Stromal cell of bone marrow (primary cell): ENCODE measurements at places on chromosomes 7 and 10.

DNA sequence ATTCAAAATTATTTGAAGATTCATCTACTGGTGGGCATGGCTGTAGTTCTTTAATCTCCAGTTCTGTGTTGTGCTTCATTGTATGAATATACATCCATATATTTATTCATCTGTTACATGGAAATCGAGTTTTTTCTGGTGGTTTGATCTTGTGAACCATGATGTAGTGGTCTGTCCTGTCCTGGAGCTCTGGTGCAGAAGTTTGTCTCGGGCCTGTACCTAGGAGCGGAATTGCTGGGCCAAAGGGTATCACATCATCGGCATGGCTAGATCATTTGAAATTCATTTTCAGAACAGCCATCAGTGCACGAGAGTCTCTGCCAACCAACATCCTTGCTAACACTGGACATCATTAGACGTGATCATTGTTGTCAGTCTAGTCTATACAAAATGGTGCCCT, 107.0 kb downstream of the ELFN1 start:
- no peak for DNase-seq

GRCh38 chr7:29030781-29031275, 72.7 kb upstream of the TRIL start:
- no peak for DNase-seq

- no peak for DNase-seq
Observed at GRCh38 chr7:100588438-100588837, 2.3 kb downstream of the FBXO24 start.

DNA sequence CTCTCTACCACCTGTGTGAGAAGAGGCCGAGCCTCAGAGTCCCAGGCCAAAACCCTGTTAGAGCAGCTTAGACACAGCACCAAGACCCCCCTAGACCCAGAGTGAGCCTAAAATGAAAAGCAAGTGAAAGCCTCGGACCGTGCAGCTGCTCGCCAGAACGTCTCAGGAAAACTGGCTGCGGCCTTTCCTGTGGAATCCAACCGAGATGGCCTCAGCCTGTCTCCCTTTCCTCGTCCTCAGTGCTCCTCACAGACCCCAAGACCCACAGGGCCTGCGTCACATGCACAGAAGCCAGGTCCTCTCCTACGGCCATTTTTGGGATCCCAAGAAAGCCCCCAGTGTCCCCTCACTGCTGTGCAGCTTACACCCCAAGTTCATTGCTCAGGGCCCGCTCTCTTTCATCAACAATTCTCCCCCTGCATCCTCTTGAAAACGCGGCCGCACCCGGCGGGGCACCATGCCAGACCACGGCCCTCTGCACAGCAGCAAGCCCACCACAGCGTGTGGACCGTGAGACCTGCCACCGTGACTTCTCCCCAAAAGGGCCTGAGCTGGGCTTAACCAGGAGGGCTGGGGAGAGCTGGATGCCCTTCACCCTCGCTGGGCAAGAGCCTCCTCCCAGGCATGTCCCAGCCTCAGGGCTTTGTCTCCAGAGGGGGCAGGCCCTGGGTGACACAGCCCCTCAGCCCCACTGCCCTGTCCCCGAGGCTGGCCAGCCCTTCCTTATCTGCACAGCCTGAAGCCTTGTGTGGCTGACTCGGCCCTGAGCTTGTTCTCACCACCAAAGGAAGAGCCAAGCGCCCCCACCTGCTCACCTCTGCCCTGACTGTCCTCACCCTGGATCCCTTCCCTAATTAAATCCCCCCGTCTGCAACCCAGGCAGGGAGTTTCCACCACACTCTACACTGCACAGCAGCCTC, 142.9 kb downstream of the PTPRN2 start:
- DNase-seq = no peak

DNA sequence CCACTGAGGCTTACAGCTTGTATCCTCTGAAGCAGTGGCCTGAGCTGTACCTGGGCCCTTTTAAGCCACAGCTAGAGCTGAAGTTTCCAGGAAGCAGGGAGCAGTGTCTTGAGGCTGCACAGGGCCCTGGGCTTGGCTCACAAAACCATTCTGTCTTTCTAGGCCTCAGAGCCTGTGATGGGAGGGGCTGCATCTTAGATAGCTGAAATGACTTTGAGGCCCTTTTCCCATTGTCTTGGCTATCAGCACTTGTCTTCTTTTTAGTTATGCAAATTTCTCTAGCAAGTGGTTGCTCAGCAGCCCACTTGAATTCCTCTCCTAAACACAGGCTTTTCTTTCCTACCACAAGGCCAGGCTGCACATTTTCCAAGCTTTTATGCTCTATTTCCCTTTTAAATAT, 864.2 kb downstream of the REEP3 start:
- no peak for DNase-seq

DNA sequence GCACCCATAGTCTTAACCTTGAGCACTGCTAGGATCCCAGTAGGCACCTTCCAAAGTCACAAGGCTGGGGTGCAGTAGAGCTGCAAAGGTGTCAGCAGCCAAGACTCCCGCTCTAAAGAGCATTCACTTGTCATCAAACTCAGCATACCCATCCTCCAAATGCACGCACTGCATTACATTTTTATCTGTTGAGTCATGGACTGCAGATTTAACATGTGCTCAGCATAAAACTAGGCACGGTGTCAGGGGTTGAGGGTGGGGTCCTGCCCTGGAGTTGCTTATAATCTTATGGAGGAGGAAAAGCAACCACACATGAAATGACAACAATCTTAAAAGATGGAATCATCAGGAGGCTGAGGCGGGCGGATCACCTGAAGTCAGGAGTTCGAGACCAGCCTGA, 102.6 kb downstream of the PARP12 start:
- no peak for DNase-seq

- DNase-seq = no peak
Observed at GRCh38 chr7:17319164-17320101, 21.0 kb downstream of the AHR start.

DNA sequence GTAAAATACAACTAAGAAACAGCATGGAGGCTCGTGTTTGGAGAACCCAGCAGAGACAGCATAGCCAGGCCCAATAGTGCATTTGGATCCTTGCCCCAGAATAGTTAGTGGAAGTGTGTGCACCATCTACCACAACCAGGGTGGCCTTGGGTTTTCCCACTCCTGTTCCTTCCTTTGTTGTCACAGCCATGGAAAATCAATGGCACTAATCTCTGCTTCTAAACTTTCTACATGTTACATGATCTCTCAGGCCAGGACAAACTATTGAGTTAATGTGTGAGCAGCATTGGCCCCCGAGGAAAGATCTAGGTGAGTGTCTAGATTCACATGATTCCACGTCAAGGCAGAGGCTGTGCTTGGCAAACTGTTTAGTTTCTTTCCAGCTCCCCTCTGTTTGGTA, 2.0 kb downstream of the CYP3A7 start:
- DNase-seq = no peak

- DNase-seq = no peak
Observed at GRCh38 chr10:16653224-16653623, 131.5 kb upstream of the C1QL3 start.

DNA sequence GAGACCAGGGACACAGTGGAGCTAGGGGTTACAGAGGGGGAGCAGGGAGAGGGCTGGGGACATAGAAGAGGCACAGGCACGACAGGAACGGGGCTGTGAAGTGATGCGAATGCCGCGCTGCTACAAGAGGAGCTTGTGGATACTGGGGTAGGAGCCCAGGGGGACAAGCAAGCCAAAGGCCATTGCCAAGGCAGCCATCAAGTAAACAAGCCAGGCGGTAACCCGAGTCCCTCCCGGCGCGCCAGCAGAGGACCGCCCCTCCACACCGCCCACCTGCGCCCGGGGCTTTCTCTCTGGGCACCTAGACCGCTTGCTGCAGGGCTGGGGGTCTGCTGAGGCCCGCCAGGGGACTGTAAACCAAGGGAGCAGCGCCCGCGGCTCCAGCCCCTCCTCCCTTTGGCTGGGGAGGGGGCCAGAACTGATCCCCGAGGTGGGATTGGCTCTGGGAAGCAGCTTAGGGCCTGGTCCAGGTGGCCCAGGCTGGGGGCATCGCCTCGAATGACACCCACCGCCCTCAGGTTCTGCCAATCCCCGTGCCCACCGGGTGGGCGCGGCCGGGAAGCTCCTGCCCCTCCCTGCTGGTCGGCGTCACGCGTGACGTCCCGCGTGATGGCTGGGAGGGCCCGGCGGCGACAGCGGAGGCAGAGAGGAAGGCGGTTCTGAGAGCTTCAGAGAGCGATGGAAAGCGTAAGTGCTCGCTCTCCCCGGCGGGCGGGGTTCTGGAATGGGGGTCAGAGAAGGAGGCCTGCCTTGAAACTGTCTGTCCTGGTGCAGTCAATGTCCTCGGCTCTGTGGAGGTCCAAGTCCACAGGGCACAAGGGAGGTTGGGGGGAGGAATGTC, 982 bp downstream of the SFXN3 start:
- DNase-seq = peak; percentile 57

DNA sequence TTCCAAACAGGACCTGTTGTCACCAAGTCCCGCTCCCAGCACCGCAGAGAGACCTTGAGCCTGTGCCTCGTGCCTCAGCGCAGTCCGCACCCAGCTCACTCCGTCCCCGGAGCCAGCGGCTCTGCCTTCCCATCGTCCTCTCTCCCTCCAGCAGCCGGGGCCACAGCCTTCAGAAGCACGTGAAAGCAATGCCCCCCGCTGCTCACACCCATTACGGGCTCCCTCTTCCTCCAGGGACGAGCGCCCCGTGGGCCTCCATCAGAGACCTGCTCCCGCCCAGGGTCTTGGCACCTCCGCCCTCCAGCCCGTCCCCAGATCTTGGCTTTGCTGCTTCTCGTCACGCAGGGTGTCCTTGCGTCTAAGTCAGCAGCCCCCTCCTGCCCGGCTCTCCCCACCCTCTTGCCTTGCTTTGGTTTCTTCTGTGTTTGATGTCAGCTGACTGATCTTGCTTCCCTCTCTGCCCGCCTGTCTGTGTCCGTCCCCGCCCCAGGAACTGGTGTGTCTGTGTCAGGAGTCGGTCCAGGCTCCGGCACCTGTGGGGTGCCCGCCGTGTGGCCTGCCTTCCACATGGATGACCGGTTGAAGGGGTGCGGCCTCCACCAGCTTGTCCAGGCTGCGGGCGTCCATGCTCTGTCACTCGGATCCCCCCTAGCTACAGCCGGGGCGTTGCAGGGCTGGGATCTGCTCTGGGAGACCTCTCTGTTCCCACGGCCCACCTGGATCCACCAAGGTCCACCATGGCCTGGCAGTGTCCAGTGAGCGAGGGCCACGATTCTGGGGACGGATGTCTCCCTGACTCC, 61.9 kb downstream of the FOXL3 start:
- DNase-seq = no peak

- DNase-seq = no peak
Observed at GRCh38 chr10:128047991-128048818, 78.0 kb downstream of the MKI67 start.

DNA sequence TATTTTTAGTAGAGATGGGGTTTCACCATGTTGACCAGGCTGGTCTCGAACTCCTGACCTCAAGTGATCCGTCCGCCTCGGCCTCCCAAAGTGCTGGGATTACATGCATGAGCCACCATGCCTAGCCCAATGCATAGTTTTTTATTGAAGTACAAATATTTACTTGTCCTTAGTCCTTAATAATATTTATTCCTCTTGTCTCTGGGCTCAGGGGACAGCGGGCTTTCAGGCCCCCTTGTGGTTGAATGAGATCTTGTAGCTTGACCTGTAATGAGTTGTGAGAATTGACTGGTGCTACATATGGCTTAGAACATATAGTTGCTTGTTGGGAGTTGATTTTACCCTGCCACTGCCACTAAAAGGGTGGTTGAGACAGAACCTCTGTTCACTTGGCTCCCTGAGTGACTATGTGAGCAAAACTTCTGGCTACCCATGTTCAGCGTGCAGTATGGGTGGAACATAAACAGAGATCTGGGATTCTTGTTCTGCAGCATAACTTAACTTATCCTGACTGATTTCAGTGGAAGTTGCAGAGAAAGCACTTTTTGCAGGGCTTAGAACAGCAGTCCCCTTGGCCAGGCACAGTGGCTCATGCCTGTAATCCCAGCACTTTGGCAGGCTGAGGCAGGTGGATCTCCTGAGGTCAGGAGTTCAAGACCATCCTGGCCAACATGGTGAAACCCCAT, 14.9 kb downstream of the CCL26 start:
- DNase-seq = no peak

DNA sequence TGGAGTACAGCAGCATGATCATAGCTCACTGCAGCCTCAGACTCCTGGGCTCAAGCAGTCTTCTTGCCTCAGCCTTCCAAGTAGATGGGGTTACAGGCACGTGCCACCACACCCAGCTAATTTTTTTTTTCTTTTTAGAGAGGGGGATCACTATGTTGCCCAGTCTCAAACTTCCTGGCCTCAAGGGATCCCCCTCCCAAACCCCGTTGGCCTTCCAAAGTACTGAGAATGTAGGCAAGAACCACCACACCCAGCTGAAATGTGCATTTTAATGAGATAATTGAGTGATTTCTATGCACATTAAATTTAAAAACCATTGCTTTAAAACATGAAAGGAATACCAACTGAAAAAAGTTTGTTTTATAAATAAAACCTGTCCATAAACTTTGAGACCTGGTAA, 25.6 kb downstream of the MARCHF5 start:
- DNase-seq = no peak

DNA sequence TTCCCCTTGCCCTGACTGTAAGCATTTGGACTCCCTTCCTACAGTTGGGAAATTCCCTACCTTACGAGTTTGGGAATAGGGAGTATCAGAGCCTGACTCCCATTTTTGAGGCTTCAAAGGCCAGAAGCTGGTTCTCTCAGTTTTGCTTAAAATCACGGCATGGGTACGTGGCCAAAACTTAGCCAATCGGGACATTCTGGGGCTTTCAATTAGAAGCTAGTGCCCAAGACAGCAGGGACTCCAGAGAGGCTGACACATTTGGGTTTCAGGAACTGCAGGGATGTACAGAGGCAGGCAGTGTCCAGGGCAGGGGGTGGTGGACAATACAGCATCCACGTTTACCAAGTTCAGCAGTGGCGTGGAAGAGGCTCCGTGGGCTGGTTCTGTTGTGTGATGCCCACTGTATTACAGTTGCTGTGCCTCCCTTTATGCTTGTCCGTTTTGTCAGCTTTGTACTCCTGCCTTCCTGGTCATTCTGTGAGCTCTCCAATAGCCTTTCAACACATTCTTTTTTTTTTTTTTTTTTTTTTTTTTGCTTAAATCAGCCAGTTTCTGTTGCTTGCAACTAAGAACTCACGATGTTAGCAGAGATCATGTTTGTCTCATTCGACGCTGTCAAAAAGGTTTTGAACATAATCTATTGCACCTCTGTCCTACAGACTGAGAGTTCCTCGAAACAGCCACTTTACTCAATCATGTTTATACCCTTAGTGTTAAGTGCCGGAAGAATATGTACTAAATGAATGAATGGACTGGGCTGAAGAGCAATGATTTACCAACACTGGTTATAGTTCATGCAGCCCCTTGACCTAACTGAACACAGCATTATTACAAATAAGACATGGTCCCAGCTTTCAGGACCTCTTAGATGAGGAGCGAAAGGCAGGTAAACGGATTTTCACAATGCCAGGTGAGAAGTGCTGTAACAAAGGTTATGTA, 1.1 kb downstream of the GGCT start:
- DNase-seq = no peak
